T-helper 2 cell treated with Interferon-gamma antibody and Interleukin-4, amounts not matched to agents 100 ng/mL and 5 ng/mL, for 36 hours (primary cell): ENCODE measurements at places on chromosomes 7 and 10. TPM values are rescaled to one million over a fixed set of nuclear protein-coding genes. Genes with fewer than 3 reads are reported as not detected.

The MYPN gene
- not detected in 2 replicates for total RNA-seq

The BAIAP2L1 gene
- total RNA-seq = 0.91 and 1.1 TPM in 2 replicates

The GIMAP5 gene
- total RNA-seq = 77.7 and 90.8 TPM in 2 replicates

The VWC2 gene
- not detected in 2 replicates for total RNA-seq

The PILRA gene
- total RNA-seq = 11.5 and 12.2 TPM in 2 replicates

The STK17A gene
- total RNA-seq = 46.4 and 47.4 TPM in 2 replicates

The SLC16A12 gene
- 0.02 TPM in 1 of 2 replicates, not detected in the other for total RNA-seq

The PDK4 gene
- total RNA-seq = not detected in 2 replicates

The SAP25 gene
- 21.4 and 22.5 TPM in 2 replicates for total RNA-seq

The ZNF117 gene
- total RNA-seq = 5.8 TPM in 2 replicates

The GOT1 gene
- 23.3 and 26.7 TPM in 2 replicates for total RNA-seq

The PTPRN2 gene
- total RNA-seq = 5.1 and 5.4 TPM in 2 replicates

The AKR1C8 gene
- 0.20 and 0.23 TPM in 2 replicates for total RNA-seq

The OR13A1 gene
- not detected in 2 replicates for total RNA-seq

The AASS gene
- total RNA-seq = 0.68 and 0.89 TPM in 2 replicates

The SPDYE6 gene
- not detected in 2 replicates for total RNA-seq

The NCAPG2 gene
- total RNA-seq = 126 and 128 TPM in 2 replicates

The RAB19 gene
- total RNA-seq = 9.0 and 9.5 TPM in 2 replicates

The RNF148 gene
- not detected in 2 replicates for total RNA-seq

The C10orf67 gene
- total RNA-seq = not detected in 2 replicates

The AOAH gene
- total RNA-seq = 46.0 and 48.5 TPM in 2 replicates
